ENCODE measurements at places on chromosomes 4 and X.
A peak's percentile ranks its signal among the peaks of the same experiment; 100 is the strongest.

GRCh38 chrX:139086246-139086645 lies 374.7 kb upstream of the FGF13 start:
- DNase-seq = no peak

- peak; percentile 64 for DNase-seq
These were observed 78.8 kb downstream of the RLIM start for GRCh38 chrX:74535408-74536151.

DNA sequence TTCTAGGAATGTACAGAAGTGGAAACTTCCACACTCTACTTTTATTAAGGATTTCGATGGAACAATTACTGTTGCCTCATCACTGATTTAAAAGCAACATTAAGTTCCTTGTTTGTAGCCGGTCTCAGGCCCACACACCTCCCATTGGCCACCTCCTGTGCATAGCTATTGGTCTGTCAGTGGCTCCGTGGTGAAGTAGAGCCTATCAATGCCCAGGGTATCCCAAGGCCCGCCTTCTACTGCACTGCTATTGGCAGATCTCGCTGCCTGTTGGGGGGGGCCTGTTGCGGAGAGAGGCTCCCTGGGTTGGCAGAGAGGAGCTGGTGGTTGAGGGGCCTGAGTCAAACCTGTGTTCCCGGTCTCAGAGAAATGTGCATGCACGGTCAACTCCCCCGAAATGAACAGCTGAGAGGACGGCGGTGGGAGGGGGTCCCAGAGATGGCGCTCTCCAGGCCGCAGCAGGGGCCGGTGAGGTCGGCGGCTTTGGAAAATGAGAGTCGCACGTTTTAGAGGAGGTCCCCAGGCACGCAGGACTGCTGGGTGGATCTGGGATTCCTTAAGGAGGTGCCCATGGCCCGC lies 4.9 kb upstream of the ARAF start:
- DNase-seq = peak; percentile 89

- DNase-seq = no peak
These were observed 66.0 kb upstream of the PHOX2B start for GRCh38 chr4:41814565-41814964.

- DNase-seq = no peak
These were observed 56.1 kb upstream of the EIF1AX start for GRCh38 chrX:20197641-20198210.

DNA sequence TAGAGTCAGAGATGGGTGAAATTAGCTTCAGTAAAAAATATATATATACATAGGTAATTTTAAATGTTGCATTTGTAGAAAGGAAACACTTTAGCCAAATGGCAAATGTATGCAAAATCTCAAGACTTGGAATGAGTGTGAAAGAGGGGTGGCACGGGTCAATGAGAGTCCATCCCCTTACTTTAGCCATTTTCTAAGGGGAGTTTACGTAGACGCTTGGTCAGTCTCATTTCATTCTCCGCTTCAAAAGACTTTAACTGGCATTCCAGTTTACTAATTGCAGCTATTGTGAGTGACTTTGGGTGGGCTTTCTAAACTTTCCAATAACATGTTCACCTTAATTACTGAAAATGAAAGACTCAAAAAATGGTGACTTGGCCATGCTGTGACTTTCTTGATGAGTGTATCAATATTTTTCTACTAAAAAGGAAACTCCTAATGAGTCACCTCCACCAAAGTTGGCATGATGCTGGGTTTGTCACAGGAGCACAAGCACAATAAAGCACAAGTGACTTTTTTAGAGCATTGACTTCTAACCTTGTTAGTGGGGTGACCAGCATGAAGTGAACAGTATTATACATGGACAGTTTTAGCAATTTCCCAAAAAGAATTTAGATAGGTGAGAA lies 356.0 kb upstream of the RASGEF1B start:
- DNase-seq = no peak

DNA sequence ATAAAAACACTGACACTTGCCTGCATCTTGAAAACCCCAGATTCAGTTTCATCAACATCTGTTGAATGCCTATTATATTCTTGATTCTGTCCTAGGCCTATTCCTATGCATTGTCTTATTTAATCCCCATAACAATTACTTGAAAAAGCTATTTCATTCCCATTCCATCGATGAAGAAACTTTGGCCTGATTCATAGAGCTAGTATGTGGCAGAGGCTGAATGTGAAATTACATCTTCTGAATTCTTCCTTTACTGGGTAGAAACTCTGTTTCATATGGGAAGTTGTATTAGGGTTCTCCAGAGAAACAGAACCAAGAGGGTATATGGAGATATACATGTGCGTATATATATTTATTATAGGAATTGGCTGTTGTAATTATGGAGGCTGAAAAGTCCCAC lies 35.0 kb upstream of the SLC4A4 start:
- DNase-seq = no peak

GRCh38 chrX:76420237-76420636 lies 7.3 kb upstream of the MAGEE1 start:
- DNase-seq = peak; percentile 29

DNA sequence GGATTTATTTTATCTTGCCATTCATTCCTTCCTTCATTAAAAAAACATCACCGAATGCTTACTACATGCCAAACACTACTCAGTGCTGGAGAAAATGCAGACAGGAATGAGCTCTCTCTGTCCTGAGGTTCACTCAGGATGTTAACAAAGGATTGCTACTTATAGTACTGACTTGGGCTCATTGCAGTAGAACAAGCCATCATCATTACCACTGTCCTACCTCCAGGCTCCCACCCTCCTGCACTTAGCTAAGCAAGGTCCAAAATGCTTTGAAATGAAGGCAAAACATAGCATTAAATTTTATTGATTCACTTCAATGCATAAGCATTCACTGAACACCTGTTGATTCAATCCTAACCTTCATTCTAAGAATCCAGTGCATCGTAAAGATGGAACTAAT lies 159.8 kb upstream of the RADX start:
- no peak for DNase-seq

GRCh38 chr4:156953951-156954350 lies 17.6 kb downstream of the PDGFC start:
- no peak for DNase-seq

GRCh38 chr4:119977076-119977940 lies 89.3 kb downstream of the MAD2L1 start:
- DNase-seq = no peak

Data from HT-29 (cell line).